Stimulated activated CD8-positive, alpha-beta memory T cell treated with anti-CD3 and anti-CD28 coated beads, Interleukin-15, amount 100 ng/mL, for 4 hours (primary cell): ENCODE measurements at places on chromosomes 3 and 15.

DNA sequence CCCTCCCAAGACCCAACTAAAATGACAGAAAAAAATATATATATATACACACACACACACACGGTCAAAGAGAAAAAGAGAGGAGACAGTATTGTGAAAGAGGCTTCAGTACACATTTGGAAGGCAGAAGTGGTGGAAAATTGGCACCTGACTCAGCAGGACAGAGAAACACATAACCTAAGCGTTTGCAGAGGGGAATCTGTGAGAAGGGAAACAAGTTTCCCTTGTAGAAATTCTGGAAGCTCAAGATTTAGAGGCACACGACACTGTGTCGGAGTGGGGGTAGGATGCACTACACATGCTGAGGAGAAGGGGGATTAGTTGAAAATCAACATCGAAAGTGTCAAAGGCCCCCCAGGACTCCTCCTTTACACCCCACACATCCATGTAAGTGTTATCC lies 53.1 kb downstream of the PAK2 start:
- no peak for DNase-seq

GRCh38 chr3:192896208-192896607 lies 21.4 kb downstream of the MB21D2 start:
- no peak for DNase-seq

- DNase-seq = no peak
Measured at GRCh38 chr15:80490431-80490990, 86.3 kb downstream of the ARNT2 start.

DNA sequence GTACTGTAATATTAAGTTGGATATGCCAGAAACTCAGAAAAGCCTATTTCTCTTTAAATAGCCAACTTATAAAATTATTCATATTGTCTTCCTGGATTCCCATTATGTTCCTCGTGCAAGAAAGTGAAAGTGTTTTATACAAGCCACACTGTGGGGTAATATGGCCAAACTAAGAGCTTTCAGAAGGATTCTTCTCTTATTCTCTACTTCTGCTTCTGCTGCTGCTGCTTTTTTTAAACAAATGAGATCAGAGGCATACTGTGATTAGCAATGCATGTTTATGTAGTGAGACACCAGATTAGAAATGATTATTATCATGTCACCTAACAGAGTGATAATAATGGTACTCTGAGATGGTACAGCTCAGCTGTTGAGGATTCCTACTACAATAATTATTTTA lies 1026.5 kb upstream of the CFAP20DC start:
- DNase-seq = no peak

DNA sequence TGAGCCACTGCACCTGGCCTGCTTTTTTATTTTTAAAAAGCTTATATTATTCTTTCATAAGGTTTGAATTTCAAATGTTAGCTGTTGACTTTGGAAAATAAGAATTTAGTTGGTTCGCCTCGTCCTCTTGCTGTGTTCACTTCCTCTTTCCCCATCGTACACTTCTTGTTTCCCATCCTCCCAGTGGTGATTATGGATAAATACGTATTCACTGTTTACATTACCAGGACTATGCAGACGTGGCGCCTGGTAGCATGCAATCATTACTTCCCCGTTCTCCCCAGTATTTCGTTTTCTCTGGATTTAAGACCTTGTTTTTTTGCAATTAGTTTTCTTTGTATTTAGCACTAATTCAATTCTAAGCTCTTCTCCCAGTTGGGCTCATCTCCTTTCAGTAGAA lies 70.1 kb downstream of the LMLN start:
- DNase-seq = no peak

DNA sequence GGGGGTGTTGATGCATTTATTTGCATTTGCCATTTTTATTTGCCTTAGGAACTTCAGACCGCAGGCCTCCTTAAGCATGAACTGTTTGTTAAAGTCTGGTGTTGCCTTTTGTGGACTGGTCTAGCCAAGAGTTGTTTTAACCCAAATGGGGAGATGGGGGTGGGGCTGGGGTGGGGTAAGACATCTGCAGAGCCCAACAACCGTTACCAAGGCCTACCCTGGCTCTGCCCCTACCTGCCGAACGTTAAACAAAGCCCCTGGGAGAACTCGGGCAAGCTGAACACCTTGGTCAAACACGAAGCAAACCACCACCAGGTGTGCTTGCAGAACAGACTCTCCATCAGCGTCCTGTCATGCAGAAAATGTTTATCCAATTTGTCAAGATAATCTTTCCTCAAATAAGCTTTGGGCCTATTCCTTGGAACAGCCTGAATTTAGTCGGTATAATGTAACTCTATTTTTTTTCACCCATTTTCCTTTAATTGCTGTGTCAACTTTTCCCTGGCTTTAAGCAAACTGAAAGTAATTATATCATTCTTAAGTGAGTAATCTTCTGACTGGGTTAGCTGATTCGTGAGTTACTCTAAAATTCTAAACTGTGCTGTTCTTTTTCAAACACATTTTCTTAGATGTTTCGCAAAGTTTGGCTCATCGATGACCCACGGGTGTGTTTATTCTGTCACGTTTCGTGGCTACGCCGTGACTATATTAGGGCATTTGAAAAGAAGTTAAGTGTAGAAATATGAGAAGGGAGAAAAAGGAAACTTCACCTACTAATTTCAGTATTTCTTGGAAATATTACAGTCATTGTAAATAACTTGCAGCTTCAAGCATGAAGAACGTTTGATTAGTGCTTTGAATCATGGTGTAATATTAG lies 127.6 kb downstream of the SOX2 start:
- no peak for DNase-seq

DNA sequence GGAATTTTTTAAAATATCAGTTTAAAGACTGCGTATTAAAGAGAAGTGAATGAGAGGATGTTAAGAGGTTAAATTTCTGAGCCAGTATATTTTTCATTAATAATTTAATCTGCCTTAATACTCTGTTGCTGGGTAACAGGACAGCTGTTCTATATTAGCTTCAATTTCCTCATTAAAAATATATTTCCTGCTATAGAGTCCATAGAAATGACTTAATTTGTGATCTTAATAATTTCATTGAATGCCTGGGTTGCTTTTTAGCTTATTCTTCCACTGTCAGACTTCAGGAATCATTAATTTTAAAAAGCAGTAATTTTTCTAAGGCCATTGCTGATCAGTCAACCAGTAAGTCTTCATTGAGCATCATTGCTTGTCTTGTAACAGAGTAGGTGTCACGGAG lies 129.0 kb downstream of the THSD4 start:
- DNase-seq = no peak

DNA sequence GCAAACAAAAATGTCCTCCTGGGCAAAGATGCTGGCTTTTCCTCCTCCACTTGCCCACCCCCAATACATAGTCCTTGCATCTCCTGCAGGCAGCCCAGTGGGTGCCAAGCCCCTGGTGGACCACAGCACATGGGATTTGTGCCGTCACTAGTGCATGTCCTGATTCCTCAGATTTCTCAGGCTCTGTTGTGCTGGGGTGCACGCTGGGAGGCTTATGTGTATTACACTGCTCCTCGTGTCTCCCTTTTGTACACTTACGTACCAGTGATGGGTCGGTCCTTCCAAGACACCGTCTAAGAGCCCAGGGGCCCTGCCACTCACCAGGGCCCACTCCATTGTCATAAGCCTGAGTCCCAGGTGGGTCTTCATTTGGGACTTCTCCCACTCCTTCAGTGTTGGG lies 70.1 kb downstream of the PLXNA1 start:
- no peak for DNase-seq

- DNase-seq = no peak
Measured at GRCh38 chr3:35787936-35788335, 148.6 kb downstream of the ARPP21 start.

DNA sequence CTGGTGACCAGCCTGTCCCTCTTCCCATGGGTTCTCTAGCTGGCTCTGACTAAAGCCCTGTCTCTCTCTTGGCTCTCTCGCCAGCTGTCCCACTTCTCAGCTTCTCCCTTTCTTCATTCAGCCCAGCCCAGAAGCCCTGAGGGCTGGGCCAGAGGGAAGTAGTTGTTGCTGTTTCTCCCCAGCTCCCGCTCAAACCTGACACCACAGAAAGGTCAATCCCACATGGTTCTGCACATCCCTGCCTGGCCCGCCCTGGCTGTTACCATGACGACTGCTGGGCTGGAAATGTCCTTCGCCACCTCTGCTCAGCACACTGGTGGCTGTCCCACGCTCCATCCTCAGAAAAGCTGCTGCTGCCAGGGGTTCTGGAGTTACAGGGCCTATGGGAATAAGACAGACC lies 25.9 kb downstream of the CCDC32 start:
- DNase-seq = no peak

GRCh38 chr3:128054367-128054766 lies 2.1 kb downstream of the SEC61A1 start:
- DNase-seq = no peak

DNA sequence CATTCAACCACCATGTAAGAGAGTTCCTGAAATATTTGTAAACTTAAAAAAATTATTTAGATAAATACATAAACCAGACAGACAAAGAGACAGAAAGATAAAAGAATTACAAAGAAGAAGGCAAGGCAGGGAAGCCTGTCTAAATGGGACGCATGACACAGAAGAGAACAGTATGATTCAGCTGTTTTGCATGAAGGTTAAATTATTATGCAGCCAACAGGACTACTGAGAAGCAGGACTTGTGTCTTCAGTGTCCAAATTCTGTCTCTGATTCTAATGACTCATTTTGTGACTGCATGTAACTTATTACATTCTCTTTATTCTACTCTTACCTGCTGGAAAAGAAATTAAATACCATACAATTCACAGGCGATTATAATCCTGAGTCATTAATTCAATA lies 340.4 kb upstream of the KCNMB2 start:
- no peak for DNase-seq

DNA sequence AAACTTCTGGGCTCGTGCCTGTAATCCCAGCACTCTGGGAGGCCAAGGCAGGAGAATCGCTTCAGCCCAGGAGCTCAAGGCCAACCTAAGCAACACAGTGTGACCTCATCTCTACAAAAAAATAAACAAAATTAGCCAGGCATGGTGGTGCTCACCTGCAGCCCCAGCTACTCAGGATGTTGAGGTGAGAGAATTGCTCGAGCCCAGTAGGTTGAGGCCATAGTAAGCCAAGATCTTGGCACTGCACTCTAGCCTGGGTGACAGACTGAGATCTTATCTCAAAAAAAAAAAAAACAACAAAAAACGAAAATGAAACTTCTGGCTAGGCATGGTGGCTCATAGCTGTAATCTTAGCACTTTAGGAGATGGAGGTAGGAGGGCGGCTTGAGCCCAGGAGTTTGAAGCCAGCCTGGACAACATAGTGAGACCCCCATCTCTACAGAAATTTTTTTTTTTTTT lies 53.7 kb downstream of the PIK3CB start:
- DNase-seq = no peak

- no peak for DNase-seq
Measured at GRCh38 chr15:73744293-73744692, 8.9 kb downstream of the INSYN1 start.

GRCh38 chr3:103048068-103048722 lies 613.4 kb downstream of the ZPLD1 start:
- no peak for DNase-seq

DNA sequence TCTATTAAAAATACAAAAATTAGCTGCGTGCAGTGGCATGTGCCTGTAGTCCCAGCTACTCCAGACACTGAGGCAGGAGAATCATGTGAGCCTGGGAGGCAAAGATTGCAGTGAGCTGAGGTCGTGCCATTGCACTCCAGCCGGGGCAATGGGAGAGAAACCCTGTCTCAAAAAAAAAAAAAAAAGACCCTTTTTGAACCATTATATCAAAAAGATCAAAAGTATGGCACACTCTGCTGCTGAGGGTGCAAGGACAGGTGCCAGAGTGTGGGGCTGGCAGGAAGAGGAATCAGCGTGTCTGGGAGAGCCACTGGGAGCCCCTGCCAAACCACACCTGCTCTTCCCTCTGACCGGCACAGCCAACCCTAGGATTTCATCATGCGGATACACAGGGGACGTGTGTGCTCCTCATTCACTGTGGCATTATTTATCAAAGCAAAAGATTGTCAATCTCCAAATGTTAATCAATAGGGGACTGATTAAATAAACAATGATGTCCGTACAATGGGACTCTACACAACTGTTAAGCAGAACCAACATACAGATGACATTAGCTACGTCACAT lies 147.3 kb upstream of the TLE3 start:
- DNase-seq = no peak

DNA sequence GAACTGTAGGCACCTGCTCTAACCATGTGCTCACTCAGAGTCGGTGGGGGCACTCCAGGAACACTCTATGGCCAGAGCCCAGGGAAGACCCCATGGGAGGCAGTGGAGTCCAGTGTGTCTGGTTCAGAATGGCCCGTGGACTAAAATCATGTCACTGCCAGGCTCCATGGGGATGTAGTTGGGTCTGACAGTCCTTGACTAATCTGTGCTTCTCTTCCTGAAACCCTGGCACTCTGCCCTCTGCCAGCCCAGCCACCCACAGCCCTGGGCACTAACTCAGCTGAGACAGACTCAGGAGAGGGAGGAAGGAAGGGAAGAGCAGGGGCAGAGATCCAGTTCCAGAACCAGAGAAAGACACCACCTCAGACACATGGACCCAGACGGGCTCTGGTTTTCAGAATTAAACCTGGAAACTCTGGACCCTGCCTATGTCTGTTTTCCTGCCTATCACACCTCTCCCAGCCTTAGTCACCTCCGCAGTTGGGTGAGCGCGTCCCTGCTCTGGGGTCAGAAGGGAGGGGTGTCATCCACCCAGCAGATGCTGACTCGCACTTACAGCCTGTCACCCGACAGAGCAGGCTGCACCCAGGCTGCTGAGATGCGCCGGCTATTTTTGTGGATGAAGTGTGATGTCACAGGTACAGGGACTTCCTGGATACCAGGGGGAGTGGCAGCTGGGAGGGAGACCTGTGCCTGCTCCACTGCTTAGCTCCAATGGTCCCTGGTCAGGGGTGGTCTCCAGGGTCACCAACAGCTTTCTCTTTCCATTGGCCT lies 56.8 kb upstream of the INSYN1 start:
- no peak for DNase-seq

GRCh38 chr3:128787256-128788253 lies 61.6 kb downstream of the RAB7A start:
- no peak for DNase-seq

DNA sequence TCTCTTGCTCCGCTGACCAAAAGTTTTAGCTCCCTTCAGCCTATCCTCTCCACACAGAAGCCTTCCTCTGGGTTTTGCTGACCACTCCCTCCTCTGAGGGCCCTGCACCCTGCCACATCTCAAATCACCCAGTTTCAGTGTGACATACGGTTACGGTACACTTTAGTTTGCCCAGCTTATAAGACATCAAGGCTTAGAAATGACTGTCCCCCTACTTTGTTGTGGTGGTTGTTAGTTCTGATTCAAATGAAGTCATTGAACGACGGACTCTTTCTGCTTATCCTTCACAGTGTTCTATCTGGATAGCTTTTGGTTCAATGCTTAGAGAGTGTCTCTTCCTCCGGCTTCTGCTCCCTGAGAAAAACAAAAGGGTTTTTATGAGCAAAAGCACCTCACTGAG lies 68.0 kb upstream of the NDUFB4 start:
- DNase-seq = no peak
